ENCODE measurements at places on chromosomes 3 and 15.

- no peaks in the 10 kb centered on the region for H3K36me3 ChIP-seq
- H3K4me1 ChIP-seq, result peaks cover 19% of the 10 kb centered on the region
- no peak for DNase-seq
- no peak overlapping the region for H3K4me3 ChIP-seq
Observed at GRCh38 chr15:60651734-60652141, 172.8 kb upstream of the ICE2 start.

DNA sequence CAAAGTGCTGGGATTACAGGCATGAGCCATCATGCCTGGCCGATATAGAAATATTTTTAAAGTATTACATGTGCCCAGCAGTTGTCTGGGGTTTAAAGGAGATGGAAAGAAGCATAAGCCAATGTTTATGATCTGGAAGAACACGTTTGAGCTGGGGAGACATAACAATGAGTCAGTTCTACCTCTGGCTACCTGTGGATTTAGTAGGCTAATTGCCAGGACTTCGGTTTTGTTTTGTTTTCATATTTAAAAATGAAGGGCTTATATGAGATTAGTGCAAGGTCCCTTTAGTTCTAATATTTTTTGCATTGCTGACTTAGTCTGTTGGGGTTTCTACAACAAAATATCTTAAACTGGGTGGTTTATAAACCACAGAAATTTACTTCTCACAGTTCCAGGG lies 22.9 kb upstream of the TNFSF10 start:
- no peak overlapping the region for H3K27ac ChIP-seq
- no peak for DNase-seq
- H3K36me3 ChIP-seq, result no peaks in the 10 kb centered on the region
- H3K4me3 ChIP-seq, result no peak overlapping the region
- H3K27me3 ChIP-seq, result no peaks in the 10 kb centered on the region
- H3K4me1 ChIP-seq, result peaks cover 31% of the 10 kb centered on the region

DNA sequence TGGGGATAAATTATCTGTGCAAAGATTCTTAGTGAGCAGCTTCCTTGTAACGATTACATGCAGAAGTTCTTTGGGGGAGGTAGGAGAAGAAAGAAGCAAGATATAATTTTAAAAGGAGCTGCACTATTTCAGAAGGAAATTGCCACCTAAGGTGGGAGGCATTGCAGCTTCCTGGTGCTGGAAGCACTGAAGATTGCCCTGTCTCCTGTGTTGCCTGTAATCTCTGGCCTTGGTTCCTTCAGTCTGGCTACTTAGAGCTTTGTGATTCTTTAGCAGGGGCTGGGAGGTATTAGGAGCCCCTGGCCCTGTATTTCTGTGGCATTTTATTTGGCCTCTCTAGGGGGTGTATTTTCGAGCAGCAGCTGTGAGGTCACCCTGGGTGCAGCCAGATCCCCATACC lies 35.5 kb downstream of the CACNA2D3 start:
- no peak overlapping the region for H3K4me3 ChIP-seq
- no peaks in the 10 kb centered on the region for H3K4me1 ChIP-seq
- no peaks in the 10 kb centered on the region for H3K27me3 ChIP-seq

DNA sequence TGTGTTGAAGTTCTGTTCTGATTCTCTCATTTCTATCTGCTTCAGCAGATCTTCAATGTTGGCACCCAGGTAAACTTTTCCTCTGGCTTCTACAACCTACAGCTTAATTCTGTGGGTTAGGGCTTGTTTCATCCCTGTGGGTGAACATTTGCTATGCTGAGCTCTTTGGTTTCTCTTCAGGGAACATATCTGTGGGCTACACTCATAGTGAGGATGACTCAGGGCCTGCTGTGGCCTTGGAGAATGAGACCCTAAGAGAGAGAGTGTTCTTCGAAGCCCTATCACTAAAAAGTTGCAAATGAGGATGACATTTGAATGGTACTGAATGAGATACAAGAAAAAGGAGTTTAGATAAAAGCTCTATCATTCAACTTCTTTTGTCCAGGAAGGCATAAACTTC lies 346.2 kb upstream of the CBLB start:
- H3K4me1 ChIP-seq, result peaks cover 12% of the 10 kb centered on the region
- DNase-seq, result no peak
- H3K27me3 ChIP-seq, result no peaks in the 10 kb centered on the region
- H3K36me3 ChIP-seq, result no peaks in the 10 kb centered on the region

- H3K36me3 ChIP-seq, result peaks cover 44% of the 10 kb centered on the region
- no peaks in the 10 kb centered on the region for H3K27me3 ChIP-seq
- H3K4me1 ChIP-seq, result peaks cover 29% of the 10 kb centered on the region
- DNase-seq, result no peak
- H3K27ac ChIP-seq, result no peak overlapping the region
- no peak overlapping the region for H3K4me3 ChIP-seq
Observed at GRCh38 chr15:64500695-64501395, 40.5 kb downstream of the ZNF609 start.

- H3K4me1 ChIP-seq, result peaks cover 3% of the 10 kb centered on the region
- H3K36me3 ChIP-seq, result no peaks in the 10 kb centered on the region
- no peaks in the 10 kb centered on the region for H3K27me3 ChIP-seq
- no peak for DNase-seq
Observed at GRCh38 chr3:189576486-189576885, 54.7 kb upstream of the TP63 start.

DNA sequence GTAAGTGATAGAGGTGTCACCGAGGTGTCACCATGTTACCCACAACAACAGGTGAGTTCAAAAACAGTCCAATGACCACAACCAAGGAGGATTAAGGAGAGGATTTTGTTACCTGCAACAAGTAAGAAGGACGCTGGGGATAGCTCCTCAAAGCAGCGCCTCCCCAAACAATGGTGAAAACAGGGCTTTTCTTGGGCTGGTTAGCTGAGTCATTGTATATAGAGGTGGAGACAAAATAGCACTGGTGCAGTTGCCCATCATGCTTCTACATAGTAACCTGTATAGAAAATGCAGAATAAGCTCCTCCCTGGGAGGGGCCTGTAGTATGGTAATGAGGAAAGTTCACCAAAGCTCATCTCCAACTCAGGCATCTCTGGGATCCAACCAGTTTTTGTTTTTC lies 116.9 kb upstream of the EIF1B start:
- H3K36me3 ChIP-seq, result no peaks in the 10 kb centered on the region
- no peaks in the 10 kb centered on the region for H3K27me3 ChIP-seq
- no peak overlapping the region for H3K27ac ChIP-seq
- H3K4me3 ChIP-seq, result no peak overlapping the region
- H3K4me1 ChIP-seq, result no peaks in the 10 kb centered on the region

DNA sequence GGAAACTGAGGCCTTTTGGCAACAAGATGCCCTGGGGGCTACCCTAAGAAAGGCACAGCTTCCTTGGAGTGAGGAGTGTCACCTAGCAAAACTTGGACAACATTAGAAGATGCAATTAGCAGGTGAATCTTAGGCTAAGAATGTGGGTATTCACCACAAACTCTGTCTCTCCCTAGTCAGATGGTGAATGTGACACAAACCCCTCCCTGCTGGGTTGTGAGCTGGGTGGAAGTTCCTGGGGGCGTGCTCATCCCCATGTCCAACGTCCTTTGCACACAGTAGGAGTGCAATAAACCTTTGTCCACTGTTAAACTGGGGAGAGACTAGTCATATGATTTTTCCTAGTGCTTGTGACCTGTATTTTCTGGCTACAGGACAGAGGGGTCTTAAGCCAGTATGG lies 67.1 kb upstream of the SH3GL3 start:
- no peak overlapping the region for H3K27ac ChIP-seq
- H3K4me1 ChIP-seq, result no peaks in the 10 kb centered on the region
- peaks cover 32% of the 10 kb centered on the region for H3K27me3 ChIP-seq
- H3K36me3 ChIP-seq, result no peaks in the 10 kb centered on the region
- DNase-seq, result no peak

GRCh38 chr15:75168374-75168773 lies 33.3 kb upstream of the C15orf39 start:
- no peaks in the 10 kb centered on the region for H3K27me3 ChIP-seq
- peaks cover 8% of the 10 kb centered on the region for H3K4me1 ChIP-seq
- H3K27ac ChIP-seq, result no peak overlapping the region
- H3K4me3 ChIP-seq, result no peak overlapping the region
- no peaks in the 10 kb centered on the region for H3K36me3 ChIP-seq
- DNase-seq, result no peak

DNA sequence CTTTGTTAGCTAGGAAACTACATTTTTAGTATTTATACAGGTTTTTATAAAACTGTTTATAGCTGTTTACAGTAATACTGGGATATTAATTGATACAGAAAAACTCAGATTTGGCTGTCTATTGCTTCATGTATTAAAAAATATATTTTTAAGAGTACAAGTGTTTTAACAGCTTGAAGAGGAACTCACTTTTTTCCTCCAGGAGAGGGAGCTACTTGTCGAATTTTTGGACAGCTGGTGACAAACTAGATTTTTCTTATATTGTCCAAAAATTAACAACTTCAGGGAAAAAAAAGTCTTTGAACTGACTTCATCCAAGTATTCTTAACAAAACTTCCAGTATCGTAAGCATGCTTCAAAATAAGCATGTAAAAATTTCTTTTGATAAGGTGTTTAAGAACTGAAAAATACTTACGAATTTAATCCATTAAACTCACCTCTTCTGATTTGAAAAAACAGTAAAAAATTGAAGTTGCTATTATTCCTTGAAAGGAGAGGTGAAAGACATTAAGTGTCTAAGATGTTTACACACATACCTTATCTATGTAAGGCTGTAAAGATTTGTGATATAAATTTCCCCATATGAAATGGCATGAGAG lies 4.0 kb downstream of the DIPK2A start:
- peaks cover 62% of the 10 kb centered on the region for H3K4me1 ChIP-seq
- no peaks in the 10 kb centered on the region for H3K27me3 ChIP-seq
- H3K4me3 ChIP-seq, result no peak overlapping the region

All from activated B cell treated with CpG ODN at 0.5 μM for 24 hours (primary cell).